ENCODE measurements at places on chromosomes 2 and 18. TPM values are rescaled to one million over a fixed set of nuclear protein-coding genes. Genes with fewer than 3 reads are reported as not detected.

NAT8 gene
- total RNA-seq: not detected

TMEM163 gene
- total RNA-seq: 11.6 TPM

FBLN7 gene
- 2.3 TPM for total RNA-seq

MAP3K20 gene
- 206 TPM for total RNA-seq

SLC9A4 gene
- total RNA-seq: not detected

RNU2-63P gene
- 2.4 TPM for total RNA-seq

EPG5 gene
- total RNA-seq: 23.3 TPM

SERPINB3 gene
- total RNA-seq: not detected

CEBPZ gene
- 41.9 TPM for total RNA-seq

SCN7A gene
- total RNA-seq: 10.7 TPM

NFATC1 gene
- 17.1 TPM for total RNA-seq

GRCh38 chr18:78782951-78783563, 196.6 kb upstream of the SALL3 start:
- DNase-seq: no peak

- DNase-seq: no peak
These were observed 204.5 kb upstream of the SPRED2 start for GRCh38 chr2:65636813-65637483.

DNA sequence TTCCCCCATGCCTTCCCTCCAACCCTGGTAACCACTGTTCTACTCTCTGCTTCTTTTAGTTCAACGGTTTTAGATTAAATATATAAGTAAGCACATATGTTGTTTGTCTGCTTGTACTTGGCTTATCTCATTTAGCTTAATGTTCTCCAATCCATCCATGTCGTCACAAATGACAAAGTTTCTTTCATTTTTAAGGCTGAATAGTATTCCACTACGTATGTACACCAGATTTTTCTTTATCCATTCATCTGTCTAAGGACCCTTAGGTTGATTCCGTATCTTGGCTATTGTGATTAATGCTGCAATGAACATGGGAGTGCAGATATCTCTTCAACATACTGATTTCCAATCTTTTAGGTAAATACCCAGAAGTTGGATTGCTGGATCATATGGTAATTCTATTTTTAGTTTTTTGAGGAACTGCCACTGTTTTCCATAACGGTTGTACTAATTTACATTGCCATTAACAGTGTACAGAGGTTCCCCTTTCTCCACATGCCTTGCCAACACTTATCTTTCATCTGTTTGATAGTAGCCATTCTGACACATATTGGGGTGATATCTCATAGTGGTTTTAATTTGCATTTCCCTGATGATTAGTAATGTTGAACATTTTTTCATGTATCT, 8.1 kb downstream of the ASB3 start:
- no peak for DNase-seq

DNA sequence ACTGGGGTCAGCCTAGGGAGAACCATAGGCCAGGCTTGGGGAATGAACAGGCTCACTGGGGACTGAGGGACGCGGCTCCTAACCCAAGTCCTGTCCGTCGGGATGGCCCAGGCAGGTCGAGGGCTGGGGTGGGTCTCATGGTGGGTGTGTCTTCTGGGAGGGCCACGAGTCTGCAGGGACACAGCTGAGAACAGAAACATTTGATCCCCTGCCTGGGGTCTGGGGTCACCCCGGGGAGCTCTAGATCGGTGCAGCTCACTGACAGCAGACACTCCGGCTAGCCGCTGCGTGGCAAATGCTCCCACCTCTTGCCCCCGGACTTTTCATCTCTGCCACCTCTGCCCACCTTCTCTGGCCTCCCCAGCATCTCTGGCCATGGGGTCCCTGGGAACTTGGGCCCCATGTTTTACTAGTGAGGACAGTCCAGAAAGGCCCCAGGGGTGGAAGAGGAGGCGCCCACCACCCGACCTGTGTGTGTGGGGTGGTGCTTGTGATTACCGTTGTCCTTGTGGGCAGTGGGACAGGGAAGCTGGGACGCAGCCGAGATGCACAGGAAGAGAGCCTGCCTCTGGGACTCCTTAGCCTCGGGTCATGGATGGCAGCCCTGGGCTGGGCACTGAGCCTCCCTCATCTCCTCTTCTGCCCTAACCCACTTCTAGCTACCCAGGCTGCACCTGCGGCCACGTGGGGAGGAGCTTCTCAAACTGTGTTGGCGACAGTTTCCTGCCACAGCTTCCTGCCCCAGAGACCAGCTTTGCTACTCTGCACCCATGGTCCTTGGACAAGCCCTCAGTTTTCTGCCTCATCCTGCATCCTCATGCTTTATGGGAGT, 4.9 kb downstream of the ZAP70 start:
- peak; percentile 22 for DNase-seq

- DNase-seq: no peak
These were observed 21.1 kb upstream of the CELF4 start for GRCh38 chr18:37586656-37587225.

DNA sequence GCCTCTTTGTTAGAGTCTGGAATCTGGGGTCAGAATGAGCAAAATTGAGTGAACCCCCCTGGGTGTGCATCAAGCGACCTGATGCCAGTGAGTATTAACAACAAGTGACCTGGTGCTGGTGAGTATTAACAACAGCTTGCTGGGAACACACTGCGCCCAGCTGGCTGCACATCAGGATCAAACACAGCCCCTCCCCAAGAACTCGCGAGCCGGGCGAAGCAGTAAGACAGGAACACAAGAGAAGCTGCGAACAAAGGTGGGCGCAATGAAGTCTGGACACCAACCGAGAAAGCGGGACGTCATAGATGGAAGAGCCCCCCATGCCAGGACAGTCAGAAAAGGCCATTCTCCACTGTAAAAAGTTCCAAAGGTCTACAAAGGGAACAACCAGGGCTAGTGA, 34.3 kb downstream of the CRACDL start:
- DNase-seq: no peak

GRCh38 chr2:167697194-167697593, 550.2 kb downstream of the STK39 start:
- no peak for DNase-seq

DNA sequence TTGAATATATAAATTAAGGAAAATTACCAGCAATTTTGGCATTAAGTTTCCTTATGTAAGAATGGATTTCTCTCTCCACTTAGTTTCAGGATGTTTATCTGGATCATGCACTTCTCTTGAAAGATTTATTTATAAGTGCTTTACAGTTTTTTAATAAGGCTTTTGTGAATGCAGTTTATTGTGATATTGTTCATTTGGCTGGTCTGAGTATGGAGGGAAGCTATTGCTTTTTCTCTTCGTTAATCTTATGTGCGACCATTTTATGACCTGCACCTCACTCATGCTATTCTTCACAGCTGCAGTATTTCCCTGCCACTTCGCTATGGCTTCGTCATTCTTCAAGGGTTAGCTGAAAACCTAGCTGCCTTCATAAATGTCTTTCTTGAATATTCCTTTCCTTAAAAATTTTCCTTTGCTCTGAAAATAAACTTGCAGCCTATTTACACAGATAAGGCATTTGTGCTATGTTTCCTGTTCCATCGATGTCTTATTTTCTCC, 233.4 kb downstream of the SOCS6 start:
- DNase-seq: no peak

- DNase-seq: no peak
These were observed 81.5 kb downstream of the AFF3 start for GRCh38 chr2:100060875-100061274.

DNA sequence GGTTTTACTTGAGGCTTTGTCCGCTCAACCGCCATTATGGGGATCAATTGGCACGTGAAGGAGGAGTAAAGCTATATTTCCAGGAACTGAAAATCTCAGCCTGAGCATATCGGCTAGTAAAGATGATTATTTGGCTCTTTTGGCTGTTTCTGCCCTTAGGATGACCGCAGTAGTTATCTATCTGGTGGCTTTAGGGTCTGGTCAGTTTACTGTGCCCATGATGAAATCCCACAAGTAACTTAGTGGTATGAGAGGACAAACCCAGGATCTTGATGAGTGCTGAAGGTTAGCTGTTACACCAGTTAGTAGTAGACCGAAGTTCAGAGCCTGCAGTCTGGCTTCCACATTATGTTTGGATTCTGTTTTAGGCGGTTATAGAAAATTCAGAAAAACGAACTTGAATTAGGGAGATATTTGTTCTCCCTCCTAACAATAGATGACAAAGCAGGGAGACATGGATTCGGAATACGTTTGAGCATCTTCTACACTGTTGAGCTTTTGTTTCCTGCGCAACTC, 1.2 kb downstream of the MAT2A start:
- DNase-seq: no peak

GRCh38 chr2:207067473-207067872, 98.3 kb downstream of the KLF7 start:
- DNase-seq: no peak

DNA sequence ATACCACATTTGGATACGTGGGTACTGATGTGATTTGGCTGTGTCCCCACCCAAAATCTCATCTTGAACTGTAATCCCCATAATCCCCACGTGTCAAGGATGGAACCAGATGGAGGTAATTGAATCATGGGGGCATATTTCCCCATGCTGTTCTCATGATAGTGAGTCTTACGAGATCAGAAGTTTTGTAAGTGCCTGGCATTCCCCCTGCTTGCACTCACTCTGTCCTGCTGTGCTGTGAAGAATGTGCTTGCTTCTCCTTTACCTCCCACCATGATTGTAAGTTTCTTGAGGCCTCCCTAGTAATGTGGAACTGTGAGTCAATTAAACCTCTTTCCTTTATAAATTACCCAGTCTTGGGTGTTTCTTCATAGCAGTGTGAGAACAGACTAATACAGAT, 70.3 kb downstream of the CHST9 start:
- no peak for DNase-seq

GRCh38 chr2:215540658-215541057, 104.8 kb upstream of the FN1 start:
- DNase-seq: no peak

GRCh38 chr2:9982248-9982647, 30.8 kb downstream of the GRHL1 start:
- no peak for DNase-seq

DNA sequence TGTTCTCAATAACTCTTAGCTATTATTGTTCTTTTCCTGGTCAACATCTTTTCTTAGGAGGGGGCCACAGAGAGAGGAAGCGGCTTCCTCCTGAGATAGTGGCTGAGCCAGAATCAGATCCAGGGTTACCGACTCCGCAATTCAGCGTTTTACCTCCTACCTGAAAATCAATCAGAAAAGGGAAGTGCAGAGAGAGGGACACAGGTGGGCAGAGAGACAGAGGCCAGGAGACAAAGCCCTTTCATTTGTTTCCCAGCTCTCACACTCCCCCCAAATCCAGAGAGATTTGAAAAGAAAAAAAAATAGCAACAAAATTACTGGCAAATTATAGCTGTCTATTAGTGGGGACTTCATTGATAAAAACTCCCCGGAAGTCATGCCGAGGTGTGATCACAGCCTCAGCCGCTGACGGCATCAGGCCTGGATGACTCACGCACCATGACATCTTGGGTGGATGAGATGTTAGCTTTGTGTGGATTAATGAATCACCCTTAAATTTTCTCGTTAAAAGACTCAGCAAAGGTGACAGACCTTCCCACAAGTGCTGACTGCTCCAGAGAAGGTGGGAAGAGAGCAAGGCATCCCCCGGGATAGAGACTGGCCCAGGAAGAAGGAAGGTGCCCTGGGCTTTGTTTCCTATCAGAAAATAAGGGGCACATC, 120.7 kb downstream of the LOXHD1 start:
- no peak for DNase-seq

DNA sequence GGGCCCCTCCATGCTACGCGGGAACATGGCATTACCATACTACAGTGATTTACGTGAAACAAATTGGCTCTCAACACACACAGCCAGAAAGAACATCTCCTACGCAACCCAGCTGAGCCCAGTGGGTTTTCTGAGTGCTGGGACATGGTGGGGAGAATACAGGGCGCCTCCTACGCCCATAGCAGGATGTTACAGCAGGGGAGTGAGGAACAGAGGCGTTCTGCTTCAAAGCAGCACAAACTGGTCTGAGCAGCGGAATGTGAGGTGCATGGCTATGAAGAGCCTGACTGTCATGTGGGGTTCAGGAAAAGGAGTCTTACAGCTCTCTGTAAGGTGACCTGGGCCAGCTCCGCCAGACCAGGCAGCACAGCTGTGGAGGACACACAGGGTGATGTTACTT, 108.6 kb upstream of the REV1 start:
- DNase-seq: no peak

- peak; percentile 37 for DNase-seq
These were observed 54.2 kb downstream of the SERTAD2 start for GRCh38 chr2:64599469-64599868.

DNA sequence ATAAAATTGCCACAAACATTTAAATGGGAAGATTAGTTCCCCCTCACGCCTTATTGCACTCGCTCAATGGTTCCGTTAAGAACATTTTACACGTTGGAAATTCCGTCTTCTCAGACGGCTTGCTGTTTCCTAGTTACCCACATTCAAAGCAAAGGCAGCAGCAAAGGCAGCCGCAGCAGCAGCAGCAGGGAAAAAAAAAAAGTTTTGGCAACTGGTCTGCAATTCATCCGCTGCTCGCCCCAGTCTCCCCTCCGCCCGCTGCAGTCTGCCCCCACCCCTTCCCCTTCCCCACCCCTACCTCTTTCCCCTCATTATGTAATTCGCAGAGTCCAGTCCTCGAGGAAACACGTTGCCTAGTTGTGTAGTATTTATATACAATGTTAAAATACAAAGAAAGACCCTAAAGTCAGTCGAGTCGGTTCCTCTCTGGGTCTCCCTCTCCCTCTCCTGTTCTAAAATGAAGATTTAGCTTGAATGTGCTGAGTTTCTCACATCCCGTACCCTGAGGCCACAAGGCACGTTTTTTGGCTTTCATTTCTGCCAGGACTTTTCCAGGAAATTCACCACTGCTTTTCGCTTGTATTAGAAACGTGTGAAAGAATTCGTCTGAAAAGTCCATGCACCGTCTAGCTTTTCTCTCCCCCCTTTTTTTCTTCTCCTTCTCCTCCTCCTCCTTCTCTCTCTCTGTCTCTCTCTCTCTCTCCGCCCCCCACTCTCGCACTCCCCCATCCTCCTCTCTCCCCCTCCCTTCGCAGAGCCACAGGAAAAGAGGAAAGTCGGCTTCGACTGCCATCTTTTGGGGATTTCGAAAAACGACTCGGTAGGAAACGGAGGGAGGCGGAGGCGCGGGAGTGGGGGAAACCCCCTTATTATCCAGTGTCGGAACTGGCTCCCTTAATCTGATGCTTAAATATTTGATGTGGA, 140.0 kb downstream of the MEIS1 start:
- DNase-seq: peak; percentile 57

DNA sequence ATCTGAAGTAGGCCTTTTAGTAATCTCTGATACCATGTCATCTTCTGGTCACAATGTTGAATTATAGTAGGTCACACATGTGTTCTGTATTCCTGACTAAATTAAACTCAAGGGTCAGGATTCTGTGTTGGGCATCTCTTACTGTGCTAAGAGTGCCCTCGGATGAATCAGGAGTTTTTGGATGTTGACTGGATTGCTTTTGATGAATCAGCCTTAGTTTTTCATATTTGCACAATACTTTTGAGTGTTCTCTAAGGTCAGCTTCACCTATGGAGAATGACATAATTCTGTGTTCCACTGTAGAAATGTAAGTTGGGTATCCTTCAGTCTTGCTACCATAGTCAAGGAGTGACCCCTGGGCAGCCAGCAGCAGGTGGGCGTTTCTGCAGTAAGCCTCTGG, 190.1 kb downstream of the PTPRM start:
- DNase-seq: no peak

All from left cardiac atrium (tissue), 4 donors.